ENCODE measurements at places on chromosomes 2 and 18.
A peak's percentile ranks its signal among the peaks of the same experiment; 100 is the strongest.

DNA sequence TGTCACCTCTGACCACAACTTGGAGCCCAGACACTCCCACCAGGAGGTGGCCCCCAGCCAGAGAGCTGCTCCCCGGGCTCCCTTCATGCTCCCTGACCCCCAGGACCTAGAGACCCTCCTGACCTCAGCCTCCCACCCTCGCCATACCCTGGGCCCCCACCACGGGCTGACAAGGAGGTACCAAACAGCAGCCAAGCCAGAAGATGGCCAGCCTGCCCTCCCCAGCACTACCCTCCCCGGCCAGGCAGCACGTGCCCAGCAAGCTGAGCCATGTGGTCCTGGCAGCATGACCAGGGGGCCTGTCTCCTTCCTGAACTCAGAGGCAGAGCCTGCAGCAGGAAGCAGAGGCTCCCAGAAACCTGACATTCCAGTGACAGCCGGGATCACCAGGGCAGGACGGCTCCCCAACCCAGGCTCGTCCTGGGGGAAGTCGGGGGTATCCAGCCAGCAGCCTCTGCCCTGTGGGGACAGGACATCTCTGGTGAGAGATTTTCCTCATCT is 69.4 kb upstream of the GPC1 start:
- no peak for DNase-seq

GRCh38 chr2:290090-290722 is 2.3 kb upstream of the ALKAL2 start:
- no peak for DNase-seq

DNA sequence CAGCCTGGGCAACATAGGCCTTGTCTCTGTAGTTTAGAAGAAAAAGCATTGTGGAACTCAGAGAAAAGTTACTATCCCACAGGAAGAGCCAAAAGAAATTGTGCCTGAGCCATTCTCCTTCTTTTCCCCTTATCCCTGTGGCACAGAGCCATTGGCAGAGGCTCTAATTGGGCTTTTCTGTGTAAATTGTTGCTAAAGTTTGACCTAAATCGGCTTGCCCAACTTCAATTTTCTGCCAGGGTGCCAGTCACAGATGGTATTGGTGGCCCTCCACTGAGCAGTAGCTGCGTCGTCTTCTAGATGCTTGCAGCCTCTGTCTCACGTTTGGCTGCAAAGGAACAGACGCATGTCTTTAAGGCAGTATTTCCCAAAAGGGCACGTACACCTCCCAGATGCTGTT is 30.3 kb downstream of the ZNF532 start:
- no peak for DNase-seq

GRCh38 chr18:36045241-36045991 is 21.9 kb downstream of the RPRD1A start:
- DNase-seq = no peak

DNA sequence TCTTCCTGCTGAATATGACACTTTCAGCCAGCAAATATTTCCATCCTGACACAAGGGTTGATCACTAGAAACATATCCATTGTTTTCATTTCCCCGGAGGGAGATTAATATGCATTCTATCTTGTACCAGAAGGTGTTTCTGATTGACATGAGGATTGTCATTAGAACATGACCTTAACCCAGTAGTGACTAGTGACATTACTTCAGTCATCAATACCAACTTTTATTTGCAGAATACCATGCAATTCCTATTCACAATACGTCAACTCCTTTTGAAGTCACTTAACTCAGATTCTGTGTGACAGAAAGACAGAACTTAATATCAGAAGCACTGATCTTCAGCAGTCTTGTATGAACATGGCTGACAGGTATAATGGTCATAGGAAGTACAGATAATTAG is 1108.9 kb upstream of the CRIM1 start:
- DNase-seq = no peak

GRCh38 chr2:154402213-154402612 is 296.3 kb upstream of the KCNJ3 start:
- no peak for DNase-seq

- no peak for DNase-seq
Measured at GRCh38 chr2:144447535-144447934, 72.4 kb downstream of the ZEB2 start.

GRCh38 chr2:198641161-198641560 is 816.6 kb downstream of the SATB2 start:
- DNase-seq = no peak

DNA sequence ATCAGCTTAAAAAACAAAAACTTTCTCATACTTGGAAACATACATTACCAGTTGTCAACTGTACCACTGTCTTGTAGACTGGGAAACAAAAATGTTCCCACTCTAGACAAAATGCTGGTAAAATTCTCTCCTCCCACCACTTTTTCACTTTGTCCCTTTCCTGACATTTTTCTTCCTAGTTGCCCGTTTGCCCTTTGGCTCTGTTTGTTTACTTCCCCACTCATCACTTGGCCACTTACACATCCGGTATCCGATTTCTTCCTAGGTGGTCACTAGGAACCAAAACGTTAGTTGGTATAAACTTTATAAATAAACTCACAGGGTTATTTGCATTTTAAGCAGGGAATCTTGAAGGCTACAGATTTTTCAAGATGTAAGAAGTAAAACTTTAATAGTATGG is 84.9 kb downstream of the METTL4 start:
- no peak for DNase-seq

DNA sequence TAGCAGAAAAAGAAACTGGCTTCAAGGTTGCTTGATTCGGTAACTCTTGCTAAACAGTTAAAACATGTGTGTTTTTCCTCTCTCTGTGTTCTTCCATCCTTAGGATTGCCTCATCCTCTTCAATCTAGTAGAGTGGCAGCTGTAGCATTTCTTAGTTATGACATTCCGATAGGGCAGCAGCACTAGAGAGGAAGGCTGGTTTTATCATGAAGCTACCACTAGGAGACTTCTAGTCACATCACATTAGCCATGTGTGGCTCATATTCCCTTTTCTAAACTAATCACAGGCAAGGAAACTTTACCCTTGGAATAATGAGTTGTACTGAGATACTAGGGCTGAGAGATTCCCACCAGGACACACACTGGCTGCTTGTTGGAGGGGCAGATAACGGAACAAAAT is 187.6 kb downstream of the DOK6 start:
- no peak for DNase-seq

- no peak for DNase-seq
Measured at GRCh38 chr2:63444565-63445288, 143.6 kb downstream of the WDPCP start.

DNA sequence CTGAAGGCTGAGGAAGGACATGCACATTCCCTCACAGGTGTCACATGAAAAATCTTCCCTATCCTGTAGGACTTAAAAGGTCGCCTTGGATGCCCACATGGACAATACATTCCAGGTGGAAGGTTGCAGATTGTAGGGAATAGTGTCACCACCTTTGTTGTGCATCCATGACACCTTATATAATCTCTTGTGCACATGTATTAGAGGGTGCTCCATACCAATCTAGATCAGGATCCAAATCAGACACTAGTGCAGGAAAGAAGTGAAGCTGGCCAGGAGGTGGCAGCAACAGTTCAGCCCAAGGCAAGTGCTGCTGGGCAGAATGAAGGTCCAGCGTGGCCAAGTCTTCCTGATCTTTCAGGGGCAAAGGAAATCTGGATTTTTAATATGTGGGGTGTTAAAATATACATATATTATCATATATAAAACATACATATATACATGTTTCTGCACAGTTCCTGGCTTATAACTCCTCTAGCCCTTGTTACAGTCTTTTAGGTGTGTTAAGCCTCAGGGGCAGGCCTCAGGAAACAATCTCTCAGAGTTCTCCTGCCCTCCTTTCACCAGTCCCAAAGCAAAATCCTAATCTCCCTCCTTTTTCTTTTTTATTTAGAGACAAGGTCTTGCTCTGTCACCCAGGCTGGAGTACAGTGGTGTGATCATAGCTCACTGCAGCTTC is 16.6 kb downstream of the NIF3L1 start:
- peak; percentile 63 for DNase-seq

DNA sequence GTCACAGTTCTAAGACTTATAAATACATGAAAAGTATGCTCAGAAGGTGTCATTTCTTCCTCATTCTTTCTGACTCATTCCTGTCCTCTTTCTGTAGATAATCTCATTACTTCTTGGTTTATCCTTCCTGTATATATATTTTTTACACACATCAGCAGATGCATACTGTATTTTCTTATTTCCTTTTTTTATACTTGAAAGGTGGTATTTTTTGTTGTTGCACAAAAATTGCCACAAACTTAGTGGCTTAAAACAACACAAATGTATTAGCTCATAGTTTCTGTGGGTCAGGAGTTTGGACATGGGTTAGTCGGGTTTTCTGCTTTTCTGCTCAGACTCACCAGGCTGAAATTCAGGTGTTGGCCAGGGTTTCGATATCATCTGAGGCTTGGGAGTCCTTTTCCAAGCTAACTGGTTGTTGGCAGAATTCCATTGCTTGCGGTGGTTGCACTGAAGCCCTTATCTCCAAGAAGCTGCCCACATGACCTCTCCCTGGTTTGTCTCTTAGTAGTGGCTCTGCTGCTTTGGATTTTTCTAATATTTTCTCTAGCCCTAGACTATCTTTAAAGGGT is 162.6 kb downstream of the FMNL2 start:
- DNase-seq = no peak

GRCh38 chr2:75986617-75987016 is 275.9 kb upstream of the GCFC2 start:
- DNase-seq = no peak

DNA sequence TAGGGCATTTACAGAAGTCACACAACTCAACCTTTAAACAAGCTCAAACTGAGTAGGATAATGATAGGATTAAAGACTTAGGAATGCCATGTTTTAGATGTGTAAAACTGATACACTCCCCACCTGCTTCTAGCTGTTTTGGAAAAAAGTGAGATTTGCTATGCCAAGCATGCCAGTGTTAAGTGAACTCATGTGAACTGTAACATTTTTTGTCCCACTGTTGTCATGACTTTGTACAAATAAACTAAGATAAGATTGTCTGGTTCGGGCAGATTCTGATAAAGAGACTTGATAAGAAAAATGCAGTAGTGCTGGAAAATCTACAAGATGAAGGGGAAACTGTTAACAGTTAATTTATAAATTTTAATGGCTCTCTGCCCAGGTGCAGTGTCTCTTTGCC is 66.5 kb downstream of the GLS start:
- DNase-seq = no peak

DNA sequence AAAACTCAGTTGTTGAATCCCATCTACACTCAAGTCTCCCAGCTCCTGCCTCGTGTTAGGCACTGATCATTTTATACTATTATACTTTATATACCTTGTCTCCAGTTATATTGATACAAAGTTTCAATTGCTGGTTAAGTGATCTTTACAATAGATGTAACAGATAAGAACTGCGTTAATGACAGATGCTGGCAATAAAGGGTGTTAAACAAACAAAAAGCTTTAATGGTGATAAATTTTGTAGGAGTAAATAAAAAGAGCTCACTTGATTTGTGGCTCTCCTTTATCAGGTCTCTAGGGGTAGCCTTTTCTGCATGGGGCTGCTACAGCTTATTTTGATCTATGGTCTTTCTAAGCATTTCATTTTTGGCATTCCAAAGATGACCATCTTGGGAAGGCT is 106.9 kb upstream of the GAREM1 start:
- DNase-seq = no peak

GRCh38 chr2:187451510-187451909 is 3.5 kb upstream of the CALCRL start:
- no peak for DNase-seq

- peak; percentile 65 for DNase-seq
Measured at GRCh38 chr18:77063260-77063659, 69.3 kb downstream of the MBP start.

DNA sequence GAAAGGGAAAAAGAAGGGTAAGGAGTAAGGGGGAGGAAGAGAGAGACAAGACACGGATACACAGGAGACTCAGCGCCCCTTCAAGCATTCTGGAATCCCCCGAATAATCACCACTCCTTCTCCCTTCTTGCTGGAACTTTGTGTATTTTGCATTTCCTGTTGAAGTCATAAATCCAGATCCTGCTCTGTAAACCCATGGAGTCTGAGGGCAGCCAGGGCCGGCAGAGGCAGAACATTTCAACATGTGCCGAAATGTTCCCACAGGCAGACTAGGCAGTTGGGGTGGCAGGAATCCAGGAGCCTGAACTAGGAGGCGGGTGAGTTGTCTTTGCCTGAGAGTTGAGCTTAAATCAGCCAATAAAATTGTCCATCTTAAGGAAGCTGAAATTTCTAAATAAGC is 193.1 kb downstream of the SH3RF3 start:
- no peak for DNase-seq

- DNase-seq = no peak
Measured at GRCh38 chr18:60826346-60826745, 453.8 kb upstream of the MC4R start.

GRCh38 chr2:241724259-241724974 is 10.0 kb upstream of the D2HGDH start:
- no peak for DNase-seq

- DNase-seq = no peak
Measured at GRCh38 chr2:211434773-211435172, 878.4 kb downstream of the CPS1 start.

- no peak for DNase-seq
Measured at GRCh38 chr18:68017385-68017784, 500.9 kb upstream of the DSEL start.

DNA sequence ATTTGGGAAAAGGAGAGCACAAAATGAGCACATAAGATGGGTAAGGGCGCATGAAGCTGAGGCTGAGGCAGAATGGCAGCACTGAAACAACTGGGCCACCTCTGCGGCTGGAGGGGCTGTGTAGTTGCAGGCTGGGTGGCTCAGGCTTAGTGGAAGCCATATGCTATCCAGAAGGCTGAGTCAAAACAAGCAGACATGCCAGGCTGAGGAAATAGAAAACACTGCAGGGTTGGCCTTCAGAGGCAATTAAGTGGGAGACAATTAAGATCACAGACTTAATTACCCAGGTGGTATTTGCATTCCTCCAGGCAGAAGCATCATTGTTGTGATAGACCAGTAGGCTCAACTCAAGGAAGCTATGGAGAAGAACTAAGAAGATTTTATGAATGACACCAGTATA is 11.4 kb upstream of the XPO1 start:
- DNase-seq = no peak

DNA sequence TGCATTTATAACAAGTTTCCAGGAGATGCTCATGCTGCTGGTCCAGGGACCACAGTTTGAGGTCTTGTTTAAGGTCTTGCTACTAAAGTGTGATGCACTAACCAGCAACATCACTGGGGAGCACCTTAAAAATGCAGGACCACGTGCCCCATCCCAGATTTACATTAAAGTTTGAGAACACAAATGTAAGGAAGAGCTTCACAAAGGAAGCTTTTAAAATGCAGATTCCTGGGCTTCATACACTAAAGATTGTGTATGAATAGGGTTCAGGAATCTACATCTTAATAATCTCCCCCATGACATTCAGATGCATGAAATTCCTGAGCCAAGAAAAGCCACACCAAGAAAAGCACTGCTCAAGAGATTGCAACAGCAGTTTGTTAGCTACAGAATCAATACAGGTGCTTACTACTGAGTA is 235.3 kb upstream of the TANK start:
- DNase-seq = no peak

DNA sequence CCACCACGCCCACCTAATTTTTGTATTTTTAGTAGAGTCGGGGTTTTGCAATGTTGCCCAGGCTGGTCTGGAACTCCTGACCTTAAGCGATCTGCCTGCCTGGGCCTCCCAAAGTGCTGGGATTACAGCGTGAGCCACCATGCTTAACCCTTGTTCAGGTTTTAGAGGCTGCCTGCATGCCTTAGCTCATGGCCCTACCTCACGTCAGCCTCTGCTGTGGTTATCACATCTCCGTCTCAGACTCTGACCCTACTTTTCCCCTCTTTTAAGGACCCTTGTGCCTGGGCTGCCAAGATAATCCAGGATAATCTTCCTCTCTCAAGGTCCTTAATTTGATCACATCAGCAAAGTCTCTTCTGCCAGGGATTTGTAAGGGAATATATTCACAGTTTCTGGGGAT is 98.2 kb upstream of the PMAIP1 start:
- no peak for DNase-seq

GRCh38 chr2:240913810-240914644 is 7.9 kb downstream of the CROCC2 start:
- DNase-seq = no peak
